HCT116 (cell line): ENCODE measurements at places on chromosomes 11 and 22. TPM values are rescaled to one million over a fixed set of nuclear protein-coding genes. Genes with fewer than 3 reads are reported as not detected.

DNA sequence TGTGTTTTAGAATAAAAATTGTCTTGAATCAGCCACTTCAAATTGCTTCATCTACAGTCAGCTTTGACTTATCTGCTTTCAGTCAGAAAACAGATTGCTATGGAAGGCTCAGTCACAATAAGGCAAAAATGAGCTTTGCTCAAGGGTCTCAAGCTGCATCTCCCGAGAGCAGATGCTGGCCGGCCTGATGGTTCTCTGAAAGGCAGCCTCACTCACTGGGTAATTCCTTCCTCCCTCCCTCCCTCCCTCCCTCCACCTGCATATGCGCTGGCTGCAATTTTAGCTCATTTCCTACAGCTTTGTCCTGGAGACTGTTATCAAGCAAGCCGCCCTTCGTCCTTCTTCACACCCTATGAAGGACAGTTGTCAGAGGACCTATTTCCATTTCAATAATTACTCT, 1.6 kb upstream of the IZUMO1R start:
- DNase-seq: no peak
- H3K4me3 ChIP-seq: no peak overlapping the region
- no peaks in the 10 kb centered on the region for H3K4me1 ChIP-seq
- H3K27ac ChIP-seq: no peak overlapping the region
- H3K36me3 ChIP-seq: no peaks in the 10 kb centered on the region
- H3K27me3 ChIP-seq: peaks cover 33% of the 10 kb centered on the region

- no peak for DNase-seq
- no peak overlapping the region for H3K27ac ChIP-seq
- no peaks in the 10 kb centered on the region for H3K4me1 ChIP-seq
- no peaks in the 10 kb centered on the region for H3K36me3 ChIP-seq
Measured at GRCh38 chr11:128735935-128736605, 42.2 kb downstream of the FLI1 start.

Gene SEC14L6
- total RNA-seq: not detected

Gene OR5P2
- not detected for total RNA-seq

Gene SREBF2
- 129 TPM for total RNA-seq

DNA sequence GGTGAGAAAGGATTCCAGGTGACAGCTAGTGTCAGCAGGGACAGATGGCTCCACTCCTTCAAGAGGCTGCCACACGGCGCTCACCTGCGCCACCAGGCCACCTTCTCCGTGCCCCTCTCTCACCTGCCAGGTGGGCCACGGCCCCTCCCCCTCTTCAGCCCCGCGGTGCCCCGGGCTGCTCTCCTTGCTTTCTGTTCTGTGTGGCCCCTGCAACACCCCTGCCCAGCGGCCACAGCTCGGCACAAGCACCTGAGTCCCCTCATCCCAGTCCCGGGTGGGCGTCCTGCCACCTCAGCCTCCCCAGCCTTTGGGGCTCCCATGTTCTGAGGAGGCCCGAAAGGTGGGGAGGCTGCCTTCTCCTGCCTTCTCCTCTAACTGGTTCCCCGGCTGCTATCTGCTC, 46.4 kb downstream of the APOL1 start:
- peaks cover 61% of the 10 kb centered on the region for H3K36me3 ChIP-seq
- no peak for DNase-seq
- H3K4me3 ChIP-seq: no peak overlapping the region
- H3K27ac ChIP-seq: no peak overlapping the region
- no peaks in the 10 kb centered on the region for H3K4me1 ChIP-seq
- H3K27me3 ChIP-seq: no peaks in the 10 kb centered on the region

DNA sequence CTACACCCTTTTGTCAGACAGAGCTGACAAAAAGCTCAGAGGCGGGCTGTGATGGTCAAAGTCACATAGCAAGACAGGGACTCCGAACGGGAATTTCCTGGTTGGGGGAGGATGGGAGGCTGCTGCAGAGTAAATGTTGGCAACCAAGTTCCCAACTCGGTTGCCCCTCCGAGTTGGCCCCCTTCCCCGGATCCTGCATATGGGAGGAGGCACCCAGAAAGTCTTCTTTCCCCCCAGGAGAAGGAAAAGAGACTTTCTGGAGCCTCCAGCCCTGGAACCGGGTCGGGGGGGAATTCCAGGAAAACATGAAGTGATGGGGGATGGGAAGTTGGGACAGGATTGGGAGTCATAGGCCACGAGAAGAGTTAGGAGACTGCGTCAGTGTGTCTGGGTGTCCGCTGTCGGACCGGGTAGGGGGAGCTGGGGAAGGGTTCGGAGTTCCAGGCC, 614 bp downstream of the SELENOM start:
- peaks cover 31% of the 10 kb centered on the region for H3K4me1 ChIP-seq
- no peaks in the 10 kb centered on the region for H3K36me3 ChIP-seq
- no peak for DNase-seq
- H3K4me3 ChIP-seq: peak overlapping the region; percentile 97

DNA sequence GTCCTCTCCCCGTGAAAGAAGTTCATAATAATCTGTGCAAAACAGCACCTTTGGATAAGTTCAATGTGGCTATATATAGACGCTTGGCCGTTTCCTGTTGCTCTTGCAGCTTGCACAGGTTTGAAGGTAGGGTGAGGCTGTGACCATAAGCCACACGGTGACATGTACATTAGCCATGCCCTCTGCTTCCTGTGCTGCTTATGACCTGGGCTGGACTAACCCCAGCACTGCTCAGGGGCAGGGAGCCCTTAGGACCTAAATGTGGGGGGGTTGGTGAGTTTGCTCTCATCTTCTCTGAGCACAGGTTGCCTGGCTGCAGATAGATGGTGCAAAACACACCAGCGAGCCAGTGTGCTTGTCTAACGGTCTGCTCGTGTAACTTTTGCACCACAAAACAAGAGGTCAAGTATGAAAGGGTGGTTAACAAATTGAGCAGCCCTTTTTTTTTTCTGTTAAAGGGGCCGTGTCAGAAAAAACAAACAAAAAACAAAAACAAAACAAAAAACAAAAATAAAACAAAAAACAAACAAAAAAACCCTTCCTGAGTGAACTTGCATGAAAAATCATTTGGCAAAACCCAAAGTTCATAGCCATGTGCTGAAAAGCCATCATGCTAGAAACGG, 37.3 kb downstream of the FLI1 start:
- H3K4me1 ChIP-seq: no peaks in the 10 kb centered on the region
- DNase-seq: no peak
- H3K27ac ChIP-seq: no peak overlapping the region
